ENCODE measurements at places on chromosomes 4 and X. TPM values are rescaled to one million over a fixed set of nuclear protein-coding genes. Genes with fewer than 3 reads are reported as not detected.

Gene ALB
- total RNA-seq: 79.8 TPM

Gene DNAAF6
- total RNA-seq: not detected

Gene AMBN
- total RNA-seq: 0.27 TPM

Gene RASSF6
- total RNA-seq: 2.4 TPM

Gene GIMD1
- not detected for total RNA-seq

Gene FABP2
- total RNA-seq: not detected

Gene EVC2
- total RNA-seq: not detected

Gene KLHL4
- not detected for total RNA-seq

Gene RHOXF2B
- total RNA-seq: not detected

GRCh38 chrX:139203651-139204570 lies 326.6 kb upstream of the F9 start:
- DNase-seq: peak; percentile 19

DNA sequence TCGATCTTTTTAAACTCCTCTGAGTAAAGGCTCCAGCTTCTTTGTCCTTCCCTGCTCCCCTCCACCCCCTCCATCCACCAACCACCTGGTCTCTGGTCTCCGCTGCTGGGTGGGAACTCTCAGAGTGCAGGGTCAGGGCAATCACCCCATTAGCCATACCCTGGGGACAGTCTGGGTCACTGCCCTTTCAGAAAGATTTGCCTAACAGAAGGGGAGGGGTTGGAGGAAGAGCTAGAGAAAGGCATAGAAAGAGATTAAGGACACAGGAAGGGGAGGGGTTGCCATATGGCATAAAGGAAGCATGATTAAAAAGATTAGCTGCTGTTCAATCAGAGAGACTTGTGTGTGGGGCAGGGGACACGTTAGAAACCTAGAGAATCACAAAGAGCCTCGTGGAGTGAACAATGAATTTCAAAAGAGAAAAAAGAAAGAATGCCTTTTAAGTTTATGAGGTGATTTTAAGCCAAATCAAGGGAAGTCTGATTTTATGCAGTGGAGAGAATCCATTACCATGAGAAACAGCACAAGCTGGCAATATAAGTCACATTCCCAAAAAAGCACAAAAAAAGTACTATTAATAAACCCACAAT lies 115.5 kb upstream of the ACSL4 start:
- no peak for DNase-seq

DNA sequence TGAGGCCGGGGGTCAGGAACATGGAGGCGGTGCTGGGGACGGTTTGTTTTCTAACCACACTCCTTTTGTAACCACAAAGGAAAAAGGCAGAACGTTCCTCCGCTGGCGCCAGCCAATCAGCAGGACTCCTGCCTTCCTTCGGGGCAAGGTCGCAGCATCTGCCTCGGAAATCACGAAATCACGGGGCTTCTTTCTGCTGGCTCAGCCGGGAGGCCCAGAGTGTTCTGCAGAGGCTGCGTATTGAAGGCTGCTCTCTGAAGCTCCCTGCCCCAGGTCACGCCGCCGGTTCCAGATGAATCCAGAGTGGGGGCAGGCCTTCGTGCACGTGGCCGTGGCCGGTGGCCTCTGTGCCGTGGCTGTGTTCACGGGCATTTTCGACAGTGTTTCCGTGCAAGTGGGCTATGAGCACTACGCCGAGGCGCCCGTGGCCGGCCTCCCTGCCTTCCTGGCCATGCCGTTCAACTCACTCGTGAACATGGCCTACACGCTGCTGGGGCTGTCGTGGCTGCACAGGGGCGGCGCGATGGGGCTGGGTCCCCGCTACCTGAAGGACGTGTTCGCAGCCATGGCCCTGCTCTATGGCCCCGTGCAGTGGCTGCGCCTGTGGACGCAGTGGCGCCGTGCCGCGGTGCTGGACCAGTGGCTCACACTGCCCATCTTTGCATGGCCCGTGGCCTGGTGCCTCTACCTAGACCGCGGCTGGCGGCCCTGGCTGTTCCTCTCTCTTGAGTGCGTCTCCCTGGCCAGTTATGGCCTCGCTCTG lies 9.4 kb downstream of the TMEM187 start:
- no peak for DNase-seq

DNA sequence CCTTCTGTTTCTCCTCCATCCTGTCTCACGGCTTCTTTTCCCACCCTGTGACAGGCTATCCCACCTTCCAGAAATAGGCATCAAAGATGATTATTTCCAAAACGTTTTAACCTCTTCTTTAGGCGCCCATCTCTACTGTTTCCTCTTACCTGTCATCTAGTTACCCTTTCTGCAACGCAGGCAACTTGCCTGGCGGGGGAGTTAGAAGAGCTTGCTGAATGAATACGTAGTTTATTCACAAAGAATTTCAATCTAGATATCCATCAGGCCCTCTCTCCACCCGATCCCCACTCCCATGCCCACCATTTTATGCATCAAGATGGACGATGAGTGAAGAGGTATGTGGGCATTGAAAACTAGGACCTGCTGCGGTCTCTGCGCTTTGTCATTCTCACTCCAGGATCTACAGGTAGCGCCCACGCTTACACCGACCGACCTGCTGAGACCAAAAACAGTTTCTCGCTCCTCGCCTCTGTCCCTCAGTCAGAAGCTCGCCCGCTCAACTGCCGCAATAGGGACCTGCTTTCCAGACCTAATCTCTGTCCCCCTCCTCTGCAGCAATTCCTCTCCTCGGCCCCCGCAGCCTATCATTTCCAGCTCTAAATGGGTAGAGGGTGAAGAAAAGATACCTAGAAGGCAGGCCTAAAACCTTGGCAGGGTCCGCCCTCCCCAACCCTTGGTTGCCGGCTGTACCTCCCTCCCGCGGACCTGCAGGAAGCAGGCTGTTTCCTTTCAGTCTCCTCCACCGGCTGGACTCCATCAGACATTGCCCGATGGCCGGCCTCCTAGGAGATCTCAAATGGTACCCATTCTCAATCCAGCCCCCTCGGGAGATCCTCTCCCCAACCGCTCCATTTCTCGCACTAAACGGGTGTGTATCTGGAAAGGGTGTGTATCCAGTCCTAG lies 624 bp downstream of the BEX5 start:
- DNase-seq: no peak

GRCh38 chr4:31272331-31273061 lies 552.3 kb downstream of the PCDH7 start:
- DNase-seq: no peak

DNA sequence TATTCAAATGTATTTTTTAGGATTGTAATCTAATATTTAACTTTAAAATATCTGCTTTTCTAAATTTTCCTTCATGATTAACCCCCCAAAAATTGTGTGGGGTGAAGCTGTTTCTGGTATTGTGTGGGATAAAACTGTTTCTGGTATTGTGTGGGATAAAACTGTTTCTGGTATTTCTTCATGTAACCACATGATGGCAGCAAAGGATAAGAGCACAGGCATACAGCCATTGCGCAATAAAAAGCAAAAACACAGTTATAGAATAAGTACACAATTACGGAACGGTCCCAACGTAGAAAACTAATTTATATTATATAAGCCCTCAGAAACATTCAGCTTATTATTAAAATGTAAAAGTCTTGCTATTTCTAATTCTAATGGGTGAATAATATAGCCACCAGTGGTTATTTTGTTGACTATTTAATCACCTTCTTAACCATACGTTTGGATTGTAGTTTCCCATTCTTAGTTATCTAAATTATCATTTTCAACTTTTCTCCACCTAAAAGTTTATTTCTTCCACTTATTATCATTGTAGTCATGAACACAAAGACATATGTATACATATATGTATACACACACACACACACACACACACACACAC lies 333.9 kb upstream of the FSTL5 start:
- peak; percentile 27 for DNase-seq

GRCh38 chr4:142846729-142847596 lies 862 bp upstream of the INPP4B start:
- peak; percentile 57 for DNase-seq

DNA sequence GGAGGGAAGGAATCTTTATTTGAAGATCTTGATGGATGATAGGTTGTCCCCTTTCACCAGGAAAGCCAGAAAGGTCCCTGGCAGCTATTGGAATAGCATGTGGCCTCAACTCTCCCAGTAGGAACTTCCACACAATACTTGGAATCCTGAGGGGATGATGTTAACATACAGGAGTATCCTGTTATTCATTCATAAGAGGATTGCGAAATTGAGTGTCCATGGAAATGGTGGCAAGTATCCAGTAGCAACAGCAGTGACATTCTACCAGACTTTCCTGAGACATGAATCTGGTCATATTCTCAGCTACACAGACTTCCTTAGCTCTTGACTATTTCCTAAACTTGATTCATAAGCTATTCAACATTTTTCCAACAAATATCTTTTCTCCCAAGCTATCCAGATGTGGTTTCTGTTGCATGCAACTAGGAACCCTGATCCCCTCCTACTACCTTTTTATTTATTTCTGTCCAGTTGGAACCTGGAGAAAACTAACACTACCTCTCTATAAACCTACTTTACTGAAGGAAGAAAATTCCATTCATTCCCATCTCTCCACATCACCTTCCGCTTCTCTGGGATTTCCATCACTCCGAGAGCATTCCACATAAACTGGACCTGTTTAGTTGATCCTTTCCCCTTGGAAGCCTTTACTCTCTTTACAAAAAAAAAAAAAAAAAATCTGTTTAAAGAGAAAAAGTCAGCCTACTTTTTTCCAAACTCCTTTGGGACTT lies 101.8 kb downstream of the ANXA5 start:
- DNase-seq: no peak

DNA sequence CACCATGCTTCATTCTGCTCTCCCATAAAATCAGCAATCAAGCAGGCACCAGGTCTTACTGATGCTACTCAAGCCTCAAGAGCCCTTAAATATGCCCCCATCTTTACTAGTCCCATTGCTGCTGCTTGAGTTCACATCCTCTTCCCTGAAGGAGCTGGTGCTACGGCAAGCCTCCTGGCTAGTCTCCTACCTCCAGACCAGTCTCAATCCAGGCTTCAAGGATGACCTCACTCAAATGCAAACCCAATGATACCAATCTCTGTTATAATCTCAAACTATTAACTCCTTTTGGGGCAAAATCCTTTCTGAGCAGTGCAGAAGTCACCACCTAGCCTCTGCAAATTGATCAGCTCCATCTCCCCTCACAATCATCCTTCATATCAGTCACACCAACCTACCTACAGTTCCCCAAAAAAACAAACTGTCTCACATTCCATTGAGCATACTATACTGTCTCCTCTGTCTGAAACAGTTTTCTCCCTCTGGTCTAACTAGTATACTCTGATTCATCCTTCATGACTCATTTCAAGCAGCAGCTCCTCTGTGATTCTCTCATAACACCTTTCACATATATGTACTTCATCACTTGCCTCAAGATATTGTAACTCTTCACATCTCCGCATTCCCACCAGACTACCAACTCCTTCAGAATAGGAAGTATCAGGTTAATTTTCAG lies 30.0 kb downstream of the PAPSS1 start:
- DNase-seq: no peak

DNA sequence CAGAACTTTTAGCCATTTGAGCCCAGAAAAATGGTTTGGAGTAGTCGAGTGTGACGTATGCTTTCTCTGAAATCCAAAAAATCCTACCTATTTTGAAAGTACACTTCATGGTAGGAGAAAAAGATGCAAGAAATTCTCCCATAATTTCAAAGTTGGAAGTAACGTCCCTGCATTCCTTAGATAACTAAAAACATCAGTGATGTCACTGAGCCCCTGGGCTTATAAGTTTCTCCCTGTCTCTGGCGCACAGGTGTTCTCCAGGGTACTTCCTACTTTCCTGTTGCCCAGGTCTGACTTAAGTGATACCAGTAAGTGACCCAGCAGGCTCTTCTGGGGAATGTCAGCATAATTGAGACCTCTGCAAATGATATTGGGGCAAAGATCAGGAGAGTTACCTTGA lies 90.5 kb upstream of the WDR1 start:
- DNase-seq: no peak

GRCh38 chrX:121256647-121257046 lies 209.2 kb downstream of the GLUD2 start:
- DNase-seq: no peak

- DNase-seq: no peak
These were observed 177.3 kb upstream of the FAT1 start for GRCh38 chr4:186900984-186901383.

DNA sequence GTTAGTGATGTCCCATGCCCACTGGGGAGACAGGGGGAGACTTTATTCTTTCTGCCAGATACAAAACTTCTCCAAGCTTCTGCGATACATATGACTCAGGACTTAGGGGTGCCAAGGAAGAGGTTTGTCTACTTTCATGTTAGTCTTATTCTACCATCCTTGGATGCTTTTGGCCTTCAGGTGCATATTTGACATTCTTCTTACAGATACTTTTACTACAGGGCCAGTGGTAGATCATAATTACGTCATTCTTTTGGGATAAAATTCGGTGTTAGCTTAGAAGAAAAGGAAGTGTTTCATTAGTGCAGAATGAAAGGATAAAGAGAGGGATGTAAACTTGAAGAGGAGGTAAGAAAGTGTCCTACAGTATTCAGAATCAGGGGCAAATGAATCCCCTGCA lies 245.2 kb downstream of the THOC2 start:
- DNase-seq: no peak

DNA sequence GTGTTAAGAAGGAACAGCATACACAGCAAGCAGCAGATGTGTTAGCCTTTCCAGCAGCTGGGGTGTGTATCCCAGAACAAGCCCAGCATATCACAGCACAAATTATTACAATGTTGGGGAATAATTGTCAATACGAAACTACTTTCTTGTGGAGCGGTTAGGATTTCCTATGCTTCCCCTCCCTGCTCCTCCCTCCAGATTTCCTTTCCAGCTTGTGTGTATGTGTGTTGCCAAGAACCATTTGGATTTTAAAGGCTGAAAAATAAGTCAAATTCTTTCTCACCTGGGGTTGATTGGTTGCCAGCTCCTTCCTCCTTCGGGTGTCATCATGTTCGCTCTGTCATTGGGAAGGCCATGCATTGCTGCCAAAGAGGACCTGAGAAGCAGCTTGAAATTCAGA lies 178.2 kb upstream of the FRMPD4 start:
- DNase-seq: no peak

DNA sequence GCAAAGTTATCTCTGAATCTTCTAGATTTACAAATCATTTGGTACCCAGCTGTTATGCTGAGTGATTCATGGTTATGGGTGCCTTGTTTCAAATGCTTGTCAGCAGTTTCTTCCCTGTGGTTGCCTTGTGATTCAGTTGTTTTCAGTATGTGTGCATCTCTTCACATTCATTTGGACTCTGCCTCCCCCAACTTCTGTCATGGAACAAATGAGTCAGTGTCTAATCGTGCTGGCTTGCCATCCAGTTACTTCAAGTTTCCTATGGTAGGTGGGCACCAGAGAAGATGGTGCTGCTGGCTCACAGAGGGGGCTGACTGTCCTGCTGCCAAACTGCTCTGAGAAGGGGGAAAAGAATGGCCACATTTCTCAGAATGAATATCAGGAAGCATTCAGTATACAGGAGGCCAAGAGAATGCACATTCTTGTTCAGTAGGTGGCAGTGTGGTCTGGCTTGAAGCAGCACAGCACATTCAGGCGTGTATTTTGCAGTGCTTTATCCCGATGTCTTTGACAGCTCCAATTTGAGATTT lies 260.9 kb downstream of the GLUD2 start:
- DNase-seq: no peak

GRCh38 chr4:150694438-150694837 lies 112.5 kb downstream of the MAB21L2 start:
- DNase-seq: no peak

GRCh38 chr4:164484551-164484950 lies 269.4 kb upstream of the SMIM31 start:
- no peak for DNase-seq

GRCh38 chr4:127103681-127104115 lies 529.1 kb upstream of the INTU start:
- no peak for DNase-seq

- DNase-seq: no peak
These were observed 325.6 kb downstream of the ARHGAP10 start for GRCh38 chr4:148057516-148057915.

Measured in Caco-2 (cell line).